Heart right ventricle (tissue), 16 donors: ENCODE measurements at places on chromosomes 3 and 15.

- no peak for DNase-seq
These were observed 607.2 kb downstream of the OTOL1 start for GRCh38 chr3:162103808-162104207.

DNA sequence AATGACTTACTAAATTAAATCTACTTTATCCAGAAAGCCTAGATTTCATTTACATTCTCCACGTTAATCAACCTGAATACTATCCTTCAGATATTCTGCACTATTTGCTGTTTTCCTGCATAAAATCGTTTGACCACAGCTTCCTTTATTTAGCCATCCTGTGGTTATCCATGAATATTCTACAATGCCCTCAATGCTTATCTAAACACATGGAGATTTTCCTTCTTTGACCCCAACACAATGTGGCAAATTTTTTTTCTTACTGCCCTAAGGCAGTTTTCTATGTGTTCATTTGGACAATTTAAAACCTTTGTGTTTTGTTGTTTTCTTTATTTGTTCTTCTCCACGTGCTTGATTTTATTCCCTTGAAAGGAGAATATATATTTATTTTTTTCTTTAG is 495.5 kb upstream of the ROBO1 start:
- DNase-seq = no peak

DNA sequence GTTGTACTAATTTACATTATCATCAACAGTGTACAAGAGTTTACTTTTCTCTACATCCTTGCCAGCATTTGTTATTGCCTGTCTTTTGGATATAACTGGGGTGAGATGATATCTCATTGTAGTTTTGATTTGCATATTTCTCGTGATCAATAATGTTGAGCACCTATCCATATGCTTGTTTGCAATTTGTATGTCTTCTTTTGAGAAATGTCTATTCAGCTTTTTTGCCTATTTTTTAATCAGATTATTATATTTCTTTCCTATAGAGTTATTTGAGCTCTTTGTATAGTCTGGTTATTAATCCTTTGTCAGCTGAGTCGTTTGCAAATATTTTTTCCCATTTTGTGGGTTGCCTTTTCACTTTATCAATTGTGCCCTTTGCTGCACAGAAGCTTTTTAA is 540.8 kb upstream of the SGO1 start:
- no peak for DNase-seq

DNA sequence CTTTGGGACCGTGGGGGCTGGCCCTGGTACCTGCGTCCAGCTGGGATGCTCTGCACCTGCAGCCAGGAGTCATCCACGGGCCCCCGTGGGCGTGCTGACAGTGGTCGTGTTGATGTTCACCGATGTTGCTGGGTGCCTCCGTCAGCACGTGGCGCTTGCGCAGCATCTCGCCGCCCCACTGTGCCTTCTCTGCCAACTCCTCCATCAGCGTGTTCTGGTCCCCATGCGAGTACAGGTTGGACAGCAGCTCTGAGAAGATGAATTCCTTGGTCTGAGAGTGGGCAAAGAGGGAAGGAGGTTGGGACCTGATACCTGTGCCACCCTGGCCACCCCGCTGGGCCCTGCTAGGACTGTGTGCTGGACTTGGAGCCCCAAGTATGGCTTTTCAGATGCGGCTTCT is 61.4 kb downstream of the ADAMTS7 start:
- DNase-seq = no peak

DNA sequence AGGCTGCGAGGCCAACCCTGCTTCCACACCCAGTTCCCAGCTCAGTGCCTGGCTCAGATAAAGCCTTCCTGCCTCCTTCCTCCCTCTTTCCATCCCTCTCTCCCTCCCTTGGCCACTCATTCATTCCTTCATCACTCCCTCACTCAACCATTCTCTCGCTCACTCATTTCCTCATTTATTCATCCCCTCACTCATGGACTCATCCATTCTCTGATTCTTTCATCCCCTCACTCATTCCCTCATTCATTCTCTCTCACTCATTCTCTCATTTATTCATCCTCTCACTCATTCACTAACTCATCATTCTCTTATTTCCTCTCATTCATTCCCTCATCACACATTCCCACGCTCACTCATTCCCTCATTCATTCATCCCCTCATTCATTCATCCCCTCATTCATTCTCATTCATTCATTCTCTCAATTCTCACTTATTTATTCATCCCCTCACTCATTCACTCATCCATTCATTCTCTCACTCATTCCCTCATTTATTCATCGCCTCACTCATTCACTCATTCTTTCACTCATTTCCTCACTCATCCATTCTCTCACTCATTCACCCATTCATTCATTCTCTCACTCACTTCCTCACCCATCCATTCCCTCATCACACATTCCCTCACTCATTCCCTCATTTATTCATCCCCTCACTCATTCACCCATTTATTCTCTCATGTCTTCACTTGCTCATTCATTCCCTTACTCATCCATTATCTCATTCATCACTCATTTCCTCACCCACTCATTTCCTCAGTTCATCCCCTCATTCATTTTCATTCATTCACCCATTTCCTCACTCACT is 13.2 kb downstream of the ABTB1 start:
- DNase-seq = no peak

DNA sequence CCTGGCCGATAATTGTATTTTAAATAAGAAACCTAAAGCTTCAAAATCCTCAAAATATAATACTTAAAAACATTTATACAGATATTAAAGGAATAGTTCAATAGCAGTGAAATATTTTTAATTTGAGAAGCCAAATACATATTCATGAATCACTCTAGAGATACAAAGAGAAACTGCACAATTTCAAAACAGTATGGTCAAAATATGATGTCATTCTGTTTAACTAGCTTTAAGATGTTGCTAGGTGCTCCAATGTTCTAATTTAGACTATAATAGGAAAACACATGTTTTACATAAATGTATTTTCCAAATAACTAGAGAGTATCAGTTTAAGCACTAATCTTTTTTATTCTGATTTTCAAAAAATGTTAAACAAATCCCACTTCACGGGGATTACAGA is 10.3 kb upstream of the NRROS start:
- no peak for DNase-seq
